Urothelium cell line (cell line): ENCODE measurements at places on chromosomes 2 and 18.

GRCh38 chr2:240624011-240624949 is 1.0 kb upstream of the GPR35 start:
- DNase-seq = no peak

- DNase-seq = no peak
Observed at GRCh38 chr2:10811517-10811916, 1.1 kb downstream of the PDIA6 start.

DNA sequence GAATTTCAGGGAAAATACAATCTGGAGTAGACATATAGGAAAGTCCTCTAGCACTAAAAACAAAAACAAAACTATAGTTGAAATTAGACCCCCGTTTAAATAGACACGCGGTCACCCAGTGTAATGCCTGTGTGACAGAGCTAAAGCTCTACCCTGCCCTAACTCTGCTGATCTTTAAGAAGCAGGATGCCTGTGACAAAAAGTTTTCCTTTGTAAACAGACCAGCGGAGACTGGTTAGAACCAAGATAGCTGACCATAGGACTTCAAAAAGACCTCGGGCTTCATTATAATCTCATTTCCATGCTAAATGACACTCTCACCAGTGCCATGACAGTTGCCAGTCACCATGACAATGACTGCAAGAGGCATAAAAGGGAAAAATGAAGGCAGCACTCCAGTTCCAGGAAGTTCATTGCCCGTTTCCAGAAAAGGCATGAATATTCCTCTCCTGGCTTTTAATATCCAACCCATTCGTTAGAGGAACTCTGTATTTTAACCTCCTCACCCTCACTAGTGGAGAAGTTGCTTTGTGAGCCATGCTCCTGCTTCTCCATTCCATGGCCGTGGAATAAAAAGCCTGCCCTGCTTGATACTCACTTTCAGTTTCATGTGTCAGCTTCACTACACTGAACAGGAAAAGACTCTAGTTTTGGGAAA is 157.2 kb upstream of the COPS8 start:
- no peak for DNase-seq

- DNase-seq = no peak
Observed at GRCh38 chr2:70212298-70212932, 21.6 kb upstream of the C2orf42 start.

DNA sequence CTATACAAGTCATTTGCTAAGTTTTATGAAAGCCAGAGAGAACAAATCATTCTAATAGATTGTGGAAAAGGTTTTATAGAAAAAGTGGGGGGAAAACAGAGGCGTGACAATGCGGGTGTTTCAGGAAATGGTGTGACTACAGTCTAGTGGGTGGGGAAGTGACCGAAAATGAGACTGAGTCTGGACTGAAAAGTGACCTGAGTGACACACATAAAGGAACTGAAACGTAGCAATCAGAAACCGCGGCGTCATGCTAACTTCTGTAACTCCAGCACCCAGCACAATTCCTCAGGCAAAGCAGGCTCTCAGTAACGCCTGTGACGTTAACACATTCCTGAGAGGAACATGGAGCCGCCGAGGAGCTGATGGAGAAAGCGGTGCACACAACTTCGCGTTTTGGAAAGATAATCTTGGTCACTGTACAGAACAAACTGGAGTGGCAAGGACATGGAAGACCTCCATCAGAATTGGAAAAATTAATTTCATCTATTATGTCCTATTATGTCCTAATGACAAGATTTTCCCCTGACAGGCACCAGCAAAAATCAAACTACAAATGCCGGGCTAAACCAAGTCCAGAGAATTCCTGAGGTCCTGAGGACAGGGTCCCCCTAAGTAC is 1.4 kb upstream of the CD226 start:
- DNase-seq = no peak

DNA sequence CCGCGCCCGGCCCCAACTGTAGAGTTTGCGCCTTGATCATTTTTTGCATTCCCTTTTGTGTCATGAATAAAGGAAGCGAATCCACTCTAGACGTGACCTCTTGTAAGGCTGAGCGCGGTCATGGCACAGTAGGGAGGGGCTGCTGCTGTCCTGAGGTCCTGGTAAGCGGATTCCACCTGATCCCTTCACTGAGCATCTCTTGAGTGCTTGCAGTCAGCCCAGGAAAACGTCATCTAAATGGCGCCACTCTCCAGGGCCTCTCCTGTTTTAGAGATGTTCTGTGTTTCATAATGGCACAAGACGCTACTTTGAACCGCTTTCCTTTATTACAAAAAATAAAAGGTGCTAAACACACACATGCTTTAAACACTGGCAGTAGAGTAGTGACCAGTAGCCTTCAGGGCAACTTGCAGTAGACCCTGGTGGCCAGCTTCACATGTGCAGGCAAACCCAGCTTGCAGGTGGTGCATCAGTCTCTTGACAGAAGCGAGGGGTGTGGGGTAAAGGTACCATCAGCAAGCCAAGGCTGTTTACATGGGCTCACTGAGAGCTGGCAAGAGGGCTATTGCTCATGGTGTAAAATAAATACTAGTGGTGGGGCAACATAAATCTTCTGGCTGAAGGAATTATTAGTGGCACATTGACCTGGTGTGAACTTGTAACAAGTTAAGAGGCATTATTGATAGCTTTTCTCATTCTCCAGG is 43.0 kb upstream of the ACKR3 start:
- no peak for DNase-seq

- DNase-seq = no peak
Observed at GRCh38 chr18:7740821-7741220, 173.7 kb downstream of the PTPRM start.

DNA sequence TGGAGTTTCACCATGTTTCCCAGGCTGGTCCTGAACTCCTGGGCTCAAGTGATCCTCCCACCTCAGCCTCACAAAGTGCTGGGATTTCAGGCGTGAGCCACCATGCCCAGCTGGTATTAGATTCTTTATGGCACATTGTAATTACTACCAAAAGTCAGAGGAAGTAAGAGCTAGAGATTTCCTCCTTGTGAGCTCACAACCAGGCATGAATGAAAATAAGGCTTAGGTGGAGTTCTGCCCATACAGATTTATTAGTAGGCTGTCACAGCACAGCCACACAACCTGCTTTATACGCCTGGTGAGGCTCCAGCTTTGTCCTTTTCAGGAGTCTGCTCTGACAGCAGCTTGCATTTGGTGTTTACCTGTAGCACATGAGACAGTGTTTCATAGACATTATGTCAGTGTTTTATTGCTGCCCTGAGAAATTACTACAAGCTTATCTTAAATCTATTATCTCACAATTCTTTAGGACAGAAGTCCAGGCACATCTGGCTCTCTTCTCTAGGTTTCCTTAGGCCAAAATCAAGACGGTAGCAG is 156.6 kb downstream of the TANC1 start:
- peak; percentile 16 for DNase-seq

DNA sequence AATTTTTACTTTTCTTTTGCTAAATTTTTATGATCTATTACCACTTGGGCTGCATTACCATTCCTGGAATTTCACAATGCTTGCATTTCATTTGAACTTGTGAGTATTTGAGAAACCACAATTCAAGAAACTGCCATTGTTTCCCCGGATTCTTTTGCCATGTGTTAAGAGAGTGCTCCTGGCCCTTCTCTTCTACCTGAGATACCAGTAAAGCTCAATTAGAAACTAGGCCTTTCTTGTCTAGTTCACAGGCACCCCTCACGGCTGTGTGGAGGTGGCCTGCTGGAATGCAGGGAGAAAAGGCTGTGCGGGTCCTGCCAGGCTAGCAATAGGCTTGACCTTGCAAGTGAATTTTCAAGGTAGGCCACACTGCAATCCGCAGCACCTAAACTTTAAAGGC is 40.8 kb downstream of the ZEB2 start:
- peak; percentile 53 for DNase-seq

- no peak for DNase-seq
Observed at GRCh38 chr2:48320742-48321141, 209.2 kb upstream of the STON1 start.

GRCh38 chr18:58859907-58860306 is 4.8 kb upstream of the ZNF532 start:
- no peak for DNase-seq

DNA sequence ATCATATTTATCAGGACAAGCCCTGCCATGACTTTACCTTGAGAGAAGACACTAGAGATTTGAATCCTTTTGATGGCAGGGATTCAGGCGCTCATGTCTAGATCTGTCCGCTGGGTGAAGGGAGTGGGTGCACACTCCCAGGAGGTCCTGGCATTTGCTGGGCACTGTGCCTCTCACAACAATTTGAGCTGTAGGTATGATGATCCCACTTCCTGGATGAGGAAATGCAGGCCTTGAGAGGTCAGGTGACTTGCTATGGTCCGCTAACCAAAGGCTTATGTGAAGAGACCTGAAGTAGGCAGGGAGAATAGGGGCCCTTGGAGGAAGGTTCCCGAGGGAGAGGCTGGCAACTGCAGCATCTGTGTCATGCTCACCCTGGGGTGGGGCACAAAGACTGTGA is 206.1 kb downstream of the HAUS1 start:
- DNase-seq = no peak

DNA sequence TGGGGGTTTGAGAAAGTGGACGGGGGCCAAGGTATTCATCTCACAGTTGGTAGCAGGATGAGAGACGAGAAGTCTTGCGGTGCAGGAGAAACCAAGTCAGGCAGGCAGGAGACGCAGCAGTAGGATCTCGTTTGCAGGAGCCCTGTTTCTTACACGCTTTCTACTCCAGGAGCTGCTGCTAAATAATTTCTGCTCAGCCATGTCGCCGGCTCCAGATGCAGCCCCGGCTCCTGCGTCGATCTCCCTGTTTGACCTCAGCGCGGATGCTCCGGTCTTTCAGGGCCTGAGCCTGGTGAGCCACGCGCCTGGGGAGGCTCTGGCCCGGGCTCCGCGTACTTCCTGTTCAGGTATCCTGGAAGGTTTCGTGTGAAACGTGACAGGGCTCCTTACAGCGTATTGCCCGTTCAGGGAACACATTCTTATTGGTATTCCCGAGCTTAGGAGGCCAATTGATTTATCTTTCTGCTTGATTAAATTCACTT is 494 bp downstream of the ANKZF1 start:
- DNase-seq = peak; percentile 28

- DNase-seq = peak; percentile 1
Observed at GRCh38 chr2:240248721-240249422, 108.4 kb upstream of the OTOS start.

- DNase-seq = no peak
Observed at GRCh38 chr2:11967946-11968465, 221.6 kb downstream of the LPIN1 start.

GRCh38 chr2:161576421-161576820 is 47.8 kb upstream of the SLC4A10 start:
- no peak for DNase-seq

DNA sequence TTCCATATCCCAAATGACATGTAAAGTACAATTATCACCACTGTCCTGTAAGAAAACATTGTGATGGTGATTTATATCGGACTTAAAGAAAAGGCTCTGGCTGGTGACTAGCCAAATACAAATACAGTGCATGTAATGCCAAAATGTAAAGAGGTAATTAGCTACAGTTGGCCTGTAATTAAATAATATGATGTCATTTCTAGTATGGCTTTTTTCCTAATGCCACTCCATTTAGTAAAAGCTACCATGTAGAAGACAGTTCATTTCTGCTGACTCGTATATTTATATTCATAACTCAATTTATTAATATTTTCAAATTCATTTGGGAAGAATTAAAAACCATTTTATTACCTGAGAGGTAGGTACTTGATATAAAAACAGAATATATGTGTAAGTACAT is 815.7 kb downstream of the ERBB4 start:
- no peak for DNase-seq

- DNase-seq = no peak
Observed at GRCh38 chr2:215900203-215900611, 113.1 kb downstream of the MREG start.

GRCh38 chr2:208148803-208149202 is 2.8 kb upstream of the CRYGB start:
- no peak for DNase-seq
